ENCODE measurements at places on chromosomes 1 and 21. TPM values are rescaled to one million over a fixed set of nuclear protein-coding genes. Genes with fewer than 3 reads are reported as not detected.

AGO4 gene
- polyA plus RNA-seq = 25.7 TPM

AK5 gene
- polyA plus RNA-seq = 54.0 TPM

LYPD8 gene
- not detected for polyA plus RNA-seq

MYBPH gene
- polyA plus RNA-seq = 0.24 TPM

VASH2 gene
- polyA plus RNA-seq = 20.3 TPM

PTGS2 gene
- 0.76 TPM for polyA plus RNA-seq

PGLYRP4 gene
- polyA plus RNA-seq = not detected

SIK1 gene
- polyA plus RNA-seq = 7.6 TPM
